Globus pallidus (tissue), 1 donor: ENCODE measurements at places on chromosomes 3 and 15.

DNA sequence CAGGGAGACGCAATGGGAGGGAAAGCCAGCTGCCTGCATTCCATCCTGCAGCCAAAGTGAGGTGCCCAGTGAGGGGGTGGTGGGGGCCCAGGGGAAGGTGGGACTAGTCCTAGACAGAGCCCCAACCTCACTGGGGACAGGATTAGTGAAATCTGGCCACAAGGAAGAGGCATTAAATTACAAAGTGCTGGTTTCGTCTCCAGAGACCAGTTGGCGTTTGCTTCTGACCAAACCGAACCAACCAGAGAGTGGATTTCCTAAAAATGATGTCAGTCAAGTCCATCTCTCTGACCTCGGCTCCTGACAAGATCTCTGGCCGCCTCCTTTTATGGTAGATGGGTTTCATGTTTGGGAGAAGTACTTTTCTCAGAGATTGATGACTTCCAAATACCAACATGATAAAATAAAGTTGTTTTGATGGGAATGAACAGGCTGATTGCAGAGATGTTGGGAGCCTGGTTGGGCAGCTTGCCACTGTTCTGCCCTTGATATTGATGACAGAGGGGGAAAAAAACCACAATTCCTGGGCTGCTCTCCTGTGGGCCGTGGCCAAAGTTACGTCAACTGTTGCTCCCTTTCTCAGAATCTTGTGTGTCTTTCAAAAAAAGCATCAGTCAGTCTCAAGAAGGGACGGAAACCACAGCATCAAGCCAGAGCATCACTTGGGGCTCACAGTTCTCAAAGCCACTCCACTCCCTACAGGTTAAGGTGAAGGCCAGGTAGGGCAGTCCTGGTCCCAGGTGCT, 24.6 kb downstream of the ITGA11 start:
- DNase-seq, result no peak

GRCh38 chr3:195133013-195133412, 137.9 kb downstream of the XXYLT1 start:
- DNase-seq, result no peak

GRCh38 chr3:9147215-9147895, 102.1 kb downstream of the SRGAP3 start:
- DNase-seq, result no peak

DNA sequence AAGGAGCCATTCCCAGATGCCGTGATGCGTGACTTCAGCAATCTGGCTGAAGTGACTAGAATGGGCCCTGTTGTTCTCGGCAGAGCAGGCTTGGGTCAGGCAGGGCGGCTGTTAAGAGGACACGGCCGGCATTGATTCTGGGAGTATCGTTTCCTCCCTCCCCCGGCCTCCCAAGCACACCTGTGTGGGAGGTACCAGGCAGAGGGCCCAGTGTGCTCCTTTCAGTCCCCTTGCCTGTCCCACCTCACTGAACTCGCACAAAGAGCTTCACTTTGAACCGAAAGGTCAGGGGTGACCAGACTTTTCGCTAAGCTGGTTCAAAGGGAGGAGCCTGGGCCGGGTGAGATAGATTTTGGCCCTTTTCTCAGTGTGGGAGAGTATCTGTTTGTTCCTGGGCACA, 92.7 kb downstream of the CEMIP start:
- DNase-seq, result no peak

DNA sequence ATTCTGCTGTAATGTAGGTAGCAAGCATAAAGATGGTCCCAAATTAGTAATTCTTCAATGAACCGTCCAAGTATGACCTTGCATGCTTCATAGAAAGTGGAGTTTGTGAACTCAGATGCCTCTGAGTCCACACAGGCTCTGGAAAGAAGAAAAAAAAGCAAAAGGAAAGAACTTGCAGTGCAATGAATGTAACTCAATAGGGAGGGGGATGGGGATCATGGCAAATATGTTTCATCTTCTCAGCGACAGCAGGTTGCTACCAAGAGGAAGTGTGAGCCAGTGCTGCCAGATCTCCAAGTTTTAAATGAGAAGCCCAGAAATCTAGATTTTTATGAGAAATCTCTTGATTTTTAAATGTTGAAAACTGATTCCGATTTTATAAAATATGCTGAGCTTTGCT, 50.3 kb downstream of the IL20RB start:
- no peak for DNase-seq

- DNase-seq, result no peak
These were observed 866.1 kb downstream of the NSUN3 start for GRCh38 chr3:94928921-94929320.

DNA sequence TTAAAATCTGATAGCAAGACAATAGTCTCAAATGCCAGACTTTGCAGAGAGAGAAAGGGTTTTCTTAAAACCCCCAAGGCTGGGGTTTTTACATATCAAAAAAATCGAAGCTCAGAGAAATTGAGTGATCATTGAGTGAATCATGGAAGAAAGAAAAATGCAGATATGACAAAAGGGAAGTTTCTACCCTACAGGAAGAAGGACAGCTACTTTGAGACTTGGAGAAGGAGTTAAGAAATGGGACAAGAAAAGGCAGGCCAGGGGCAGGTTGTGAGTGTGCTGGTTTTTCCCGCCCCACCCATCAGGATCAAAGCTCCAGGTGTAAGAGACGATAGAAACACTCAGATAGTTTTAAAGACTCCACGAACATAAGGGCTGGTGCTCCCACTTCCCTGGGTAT, 18.6 kb downstream of the TMEM158 start:
- no peak for DNase-seq

DNA sequence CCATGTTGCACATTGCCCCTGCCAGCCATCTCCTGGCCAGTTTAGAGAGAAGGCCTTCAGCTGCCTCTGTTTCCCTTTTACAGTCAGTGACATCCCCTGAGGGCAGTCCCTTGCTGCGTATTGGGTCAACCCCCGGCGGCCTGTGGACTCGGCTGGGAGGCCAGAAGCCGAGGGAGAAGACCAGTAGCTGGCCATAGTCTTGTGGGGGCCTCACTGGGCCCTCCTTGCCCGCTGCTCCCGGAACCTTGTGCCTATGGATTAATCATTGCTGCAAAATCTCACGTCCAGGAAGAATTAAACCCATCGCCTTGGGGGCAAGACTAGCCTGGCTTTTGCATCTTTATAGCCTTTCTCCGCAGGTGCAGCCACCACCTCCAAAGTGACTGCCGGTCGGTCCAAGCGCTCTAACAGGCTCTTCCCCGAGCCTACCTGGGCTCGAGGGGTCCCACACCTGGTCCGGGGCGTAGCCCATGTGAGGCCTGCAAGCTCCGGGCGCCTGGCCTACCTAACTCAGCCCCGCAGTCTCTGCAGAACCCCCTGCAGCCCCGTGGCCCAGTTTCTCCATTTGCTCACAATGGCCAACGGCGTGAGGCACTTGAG, 870 bp upstream of the CHAC1 start:
- no peak for DNase-seq

- DNase-seq, result no peak
These were observed 247.8 kb downstream of the ALCAM start for GRCh38 chr3:105614288-105615030.

- DNase-seq, result no peak
These were observed 5.2 kb upstream of the CPLX3 start for GRCh38 chr15:74821091-74821789.
